ENCODE measurements at places on chromosomes 4 and X.

GRCh38 chr4:189206953-189207352, 733.7 kb upstream of the FRG1 start:
- DNase-seq: no peak

GRCh38 chrX:70196961-70197720, 19.9 kb downstream of the DGAT2L6 start:
- DNase-seq: peak; percentile 9

DNA sequence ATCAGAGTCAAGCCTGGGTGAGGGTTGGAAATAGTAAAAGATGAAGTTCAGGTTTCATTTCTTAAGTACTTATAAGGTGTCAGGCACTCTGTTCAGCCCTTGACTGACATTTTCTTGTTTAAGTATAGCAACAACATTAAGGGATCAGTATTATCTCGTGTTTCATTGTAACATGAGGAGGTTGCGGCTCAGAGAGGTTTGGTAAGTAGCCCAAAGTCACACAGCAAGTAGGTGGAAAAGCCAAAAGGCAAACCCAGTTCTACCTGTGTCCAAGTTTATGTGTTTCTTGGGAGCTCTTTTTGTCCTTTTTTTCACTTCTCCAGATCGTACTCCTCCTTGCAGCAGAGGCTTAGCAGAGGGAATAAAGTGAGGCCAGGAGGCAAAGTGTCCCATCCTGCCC, 337.5 kb upstream of the KLF3 start:
- no peak for DNase-seq

- DNase-seq: no peak
These were observed 17.8 kb downstream of the DKK2 start for GRCh38 chr4:107018344-107018735.

DNA sequence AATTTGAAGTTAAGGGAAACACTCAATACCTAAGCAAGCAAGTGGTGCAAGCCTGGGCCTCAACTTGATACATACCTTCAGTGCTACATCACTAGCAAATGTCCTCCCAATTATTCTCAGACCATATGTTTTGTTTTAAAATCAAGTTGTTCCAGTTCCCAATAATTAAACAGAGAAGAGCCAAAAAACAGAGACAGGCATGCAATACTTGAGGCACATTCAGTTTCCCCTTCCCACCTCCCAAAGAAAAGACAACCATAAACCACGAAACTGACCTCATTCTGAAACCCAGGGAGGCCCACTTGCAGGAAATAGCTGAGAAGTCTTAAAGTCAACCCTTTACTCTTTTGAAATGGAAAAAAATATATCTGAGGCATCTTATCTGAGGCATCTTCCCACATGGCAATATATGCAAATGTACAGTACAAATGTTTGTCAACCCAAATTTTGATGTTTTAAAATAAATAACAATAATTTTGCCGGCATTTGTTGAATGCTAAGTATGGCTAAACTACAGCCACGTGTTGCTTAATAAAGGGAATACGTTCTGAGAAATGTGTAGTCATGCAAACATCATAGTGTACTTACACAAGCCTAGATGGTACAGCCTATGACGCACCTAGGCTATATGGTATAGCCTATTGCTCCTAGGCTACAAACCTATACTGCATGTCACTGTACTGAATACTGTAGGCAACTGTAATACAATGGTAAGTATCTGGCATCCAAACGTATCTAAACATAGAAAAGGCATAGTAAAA, 147.5 kb downstream of the TSPAN5 start:
- DNase-seq: no peak

GRCh38 chrX:53481093-53481492, 46.9 kb upstream of the HSD17B10 start:
- DNase-seq: no peak

DNA sequence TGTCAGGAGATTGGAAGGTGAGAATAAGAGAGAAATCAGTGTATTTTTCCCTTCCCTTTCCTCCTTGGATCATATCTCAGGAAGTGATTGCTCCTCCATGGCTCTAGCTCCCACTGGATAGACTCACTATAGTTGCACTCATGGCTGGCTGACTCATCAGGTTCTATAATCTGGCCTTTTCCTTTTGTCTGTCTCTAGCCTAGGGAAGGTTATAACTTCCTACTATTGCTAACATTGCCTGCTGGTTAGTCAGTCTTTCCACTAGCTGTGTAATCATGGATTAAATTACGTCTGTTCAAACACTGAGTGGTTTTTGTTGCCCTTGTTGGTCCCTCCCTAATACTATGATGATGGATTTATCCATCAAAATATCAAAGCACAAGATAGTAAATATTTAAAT, 195.5 kb upstream of the VEGFC start:
- no peak for DNase-seq

DNA sequence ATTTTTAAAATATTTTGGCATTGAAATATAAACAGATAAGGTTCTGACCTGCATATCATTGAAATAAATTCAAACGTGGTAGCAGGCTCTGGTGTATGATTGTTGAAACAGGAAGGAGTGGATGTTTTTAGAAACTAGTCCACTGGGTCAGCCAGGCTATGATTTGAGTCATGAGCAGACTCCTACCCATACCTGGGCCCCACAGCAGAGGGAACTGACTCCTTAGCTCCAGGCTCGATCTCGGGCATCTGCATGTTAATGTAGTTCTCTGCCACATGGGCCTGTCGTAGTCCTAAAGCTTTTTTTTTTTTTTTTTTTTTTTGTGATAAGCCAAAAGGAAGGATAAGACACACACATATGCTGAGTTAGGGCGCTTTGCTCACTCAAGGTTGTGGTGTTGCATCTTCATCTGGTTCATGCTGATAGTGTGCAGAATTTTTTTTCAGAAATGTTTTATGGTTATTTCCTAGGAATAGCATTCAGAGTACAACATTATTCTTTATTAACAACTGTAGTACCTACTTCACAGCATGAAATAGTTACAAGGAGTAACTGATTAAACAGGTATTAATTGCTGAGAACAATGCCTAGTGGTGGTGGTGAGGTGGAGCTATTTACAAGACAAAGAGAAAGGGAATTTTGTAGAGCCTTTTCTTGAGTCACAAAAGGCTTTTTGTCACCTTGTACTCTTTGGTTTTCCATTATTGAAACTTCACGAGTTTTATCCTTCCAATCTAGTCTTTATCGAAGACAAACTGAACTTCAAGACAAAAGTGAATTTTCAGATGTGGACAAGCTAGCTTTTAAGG, 27.3 kb downstream of the OFD1 start:
- DNase-seq: no peak

- DNase-seq: no peak
These were observed 8.3 kb downstream of the BMP3 start for GRCh38 chr4:81038636-81039350.

GRCh38 chrX:774536-774935, 143.9 kb downstream of the SHOX start:
- DNase-seq: no peak

DNA sequence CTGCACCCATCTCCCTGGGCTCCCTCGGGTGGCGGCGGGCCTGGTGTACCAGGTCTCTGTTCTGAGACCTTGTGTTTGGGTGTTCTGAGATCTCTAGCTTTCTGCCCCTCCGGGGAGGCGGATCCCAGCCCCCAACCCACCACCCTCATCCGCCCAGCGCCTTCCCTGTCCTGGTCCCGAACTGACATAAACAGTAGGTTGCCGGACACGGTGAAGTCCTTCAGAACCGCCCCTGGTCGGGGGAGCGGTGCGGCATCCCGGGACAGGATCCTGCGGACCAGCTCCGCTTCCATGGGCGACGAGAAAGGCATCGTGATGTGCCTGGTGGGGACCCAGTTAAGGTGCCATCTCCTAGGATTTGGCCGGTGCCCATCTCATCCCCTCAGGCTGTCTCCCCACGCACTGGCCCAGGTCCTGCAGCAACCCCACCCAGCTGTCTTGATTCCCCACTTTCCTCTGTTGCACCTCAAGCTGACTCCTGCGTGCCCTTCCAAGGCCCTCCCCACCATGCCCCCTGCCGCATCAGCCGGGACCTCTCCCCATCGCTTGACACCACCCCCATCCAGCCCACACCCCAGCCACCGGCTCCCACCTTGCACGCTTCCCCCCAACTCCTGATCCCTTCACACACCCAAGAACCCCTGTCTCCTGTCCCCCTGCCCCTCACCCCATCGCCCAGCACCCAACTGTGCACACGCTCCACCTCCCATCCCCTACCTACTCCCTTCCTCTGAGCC, 900 bp downstream of the CTAG2 start:
- no peak for DNase-seq

DNA sequence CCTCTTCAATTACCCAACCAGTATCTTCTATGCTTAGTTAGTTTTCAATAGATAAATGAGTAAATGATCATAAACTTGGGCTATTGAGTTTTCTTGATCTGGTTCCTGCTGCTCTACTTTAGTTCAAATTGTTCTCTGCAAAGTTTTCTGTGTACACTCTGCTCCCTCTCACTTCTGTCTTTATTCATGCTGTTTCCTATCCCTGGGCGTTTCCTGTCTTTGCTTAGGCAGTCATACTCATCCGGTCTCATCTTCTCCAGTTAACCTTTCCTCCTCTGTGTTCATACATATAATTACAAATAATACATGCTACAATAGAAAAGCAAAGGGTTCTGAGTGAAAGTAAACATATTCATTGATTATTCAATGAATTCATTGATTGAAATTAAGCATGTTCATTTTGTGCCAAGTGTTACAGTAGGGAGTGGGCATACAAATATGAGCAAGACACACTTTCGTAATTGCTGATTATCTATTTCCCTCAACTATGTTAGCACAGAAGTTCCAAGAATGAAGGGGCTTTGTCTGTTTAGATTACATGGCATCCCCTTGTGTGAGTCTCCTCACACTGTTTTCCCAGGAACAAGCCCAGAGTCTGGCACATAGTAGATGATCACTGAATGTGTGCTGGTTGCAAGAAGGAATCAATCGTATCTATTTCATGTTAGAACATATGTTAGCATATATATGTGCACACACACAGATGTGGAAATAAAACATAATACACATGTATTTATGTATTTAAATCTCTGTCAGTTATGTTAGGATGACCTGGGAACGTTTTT, 1.1 kb downstream of the RAB39B start:
- no peak for DNase-seq

DNA sequence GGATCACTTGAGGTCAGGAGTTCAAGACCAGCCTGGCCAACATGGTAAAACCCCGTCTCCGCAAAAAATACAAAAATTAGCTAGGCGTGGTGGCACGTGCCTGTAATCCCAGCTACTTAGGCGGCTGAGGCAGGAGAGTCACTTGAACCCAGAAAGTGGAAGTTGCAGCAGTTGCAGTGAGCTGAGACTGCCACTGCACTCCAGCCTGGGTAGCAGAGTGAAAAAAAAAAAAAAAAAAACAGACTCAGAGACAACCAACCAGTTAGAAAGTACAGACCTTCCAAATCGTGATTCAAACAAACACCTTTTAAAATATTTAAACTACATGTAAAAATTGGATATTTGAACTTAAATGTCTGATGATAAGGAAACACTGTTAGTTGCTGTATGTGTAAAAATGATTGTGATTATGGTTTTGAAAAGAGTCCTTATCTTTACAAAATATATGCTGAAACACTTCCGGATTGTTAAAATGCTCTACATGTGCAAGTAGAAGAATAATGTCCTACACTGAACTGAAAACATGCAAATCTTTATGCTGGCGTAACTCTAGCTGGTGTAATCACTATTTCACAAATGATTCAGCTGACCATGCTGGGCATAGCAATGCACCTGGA, 37.8 kb downstream of the SH3KBP1 start:
- no peak for DNase-seq

- DNase-seq: no peak
These were observed 184.0 kb upstream of the GALNTL6 start for GRCh38 chr4:171629182-171629581.

DNA sequence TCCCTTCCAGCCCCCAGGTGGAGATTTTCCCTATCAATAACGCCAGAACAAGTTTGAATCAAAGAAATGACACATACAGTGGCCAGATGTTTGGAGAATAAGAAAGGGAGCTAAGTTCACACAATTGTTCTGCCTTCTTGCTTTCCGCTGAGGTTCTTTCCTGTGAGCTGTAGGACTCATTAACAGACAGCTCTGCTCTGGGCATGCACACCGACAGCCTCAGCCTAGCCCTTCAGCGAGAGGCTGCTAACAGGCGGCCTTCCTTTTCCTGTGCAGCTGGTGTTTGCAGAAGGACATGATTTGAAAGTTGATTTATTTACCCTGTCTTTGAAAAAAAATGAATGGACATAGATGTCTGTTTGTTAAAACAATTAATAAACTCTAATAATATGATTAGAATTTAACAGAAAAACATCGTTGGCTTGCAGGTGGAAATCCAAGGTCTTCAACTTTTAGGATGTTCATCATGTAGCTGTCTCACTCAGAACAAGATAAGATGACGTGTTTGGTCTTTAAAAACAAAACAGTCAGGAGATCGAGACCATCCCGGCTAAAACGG, 183.3 kb downstream of the KDR start:
- DNase-seq: no peak

DNA sequence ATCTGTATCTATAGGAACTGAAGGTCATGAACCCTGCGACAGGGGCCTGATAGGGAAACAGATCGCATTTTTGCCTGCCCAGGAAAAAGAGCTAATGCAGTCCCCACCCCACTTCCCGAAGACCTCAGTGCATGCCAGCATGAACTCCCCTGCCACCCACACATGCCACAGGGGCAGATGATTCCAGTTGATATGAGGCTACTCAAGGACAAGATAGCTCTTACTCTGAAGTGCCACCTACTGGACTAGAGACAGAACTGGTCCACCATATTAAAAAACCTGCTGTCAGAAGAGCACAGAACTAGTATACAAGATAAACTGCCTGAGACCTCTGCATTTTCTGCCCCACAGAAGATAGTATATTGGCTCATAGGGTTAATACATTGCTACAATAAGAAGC, 68.0 kb downstream of the YIPF7 start:
- no peak for DNase-seq

DNA sequence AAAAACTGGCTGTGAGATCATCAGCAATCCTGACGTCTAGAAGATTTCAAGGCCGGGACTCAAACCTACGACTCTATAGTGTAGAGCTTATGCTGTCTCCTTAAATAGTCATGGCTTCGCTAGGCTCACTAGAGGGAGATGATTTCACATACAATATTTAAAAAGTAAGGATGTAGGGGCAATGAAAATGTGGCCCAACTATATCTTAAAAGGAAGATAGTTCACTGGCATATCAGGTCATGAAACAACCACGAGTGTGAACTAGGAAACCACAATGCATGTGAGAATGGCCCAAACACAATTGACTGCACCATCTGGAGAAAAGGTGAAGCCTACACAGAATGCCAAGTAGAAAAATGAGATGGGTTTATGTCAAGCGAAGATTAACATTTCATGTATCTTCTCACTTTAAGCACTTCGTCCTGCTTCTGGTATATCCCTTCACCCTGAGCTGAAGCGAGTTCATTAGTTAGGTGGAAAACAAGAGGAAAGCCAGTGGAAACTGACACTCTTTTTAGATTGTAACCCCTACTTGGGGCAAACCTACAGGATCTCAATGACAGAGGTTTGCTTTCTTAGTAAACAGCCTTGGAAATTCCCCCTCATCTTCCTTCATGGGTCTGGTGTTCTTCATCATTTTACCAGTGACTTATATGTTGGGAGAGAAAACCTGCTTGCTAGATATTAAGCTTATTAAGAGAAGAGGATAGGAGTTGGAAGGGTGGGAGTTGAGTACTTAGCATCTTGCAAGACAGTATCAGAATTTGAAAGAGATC, 17.4 kb downstream of the FAM9C start:
- DNase-seq: no peak

- DNase-seq: no peak
These were observed 192.2 kb downstream of the COMMD8 start for GRCh38 chr4:47271291-47271690.

- no peak for DNase-seq
These were observed 911.2 kb downstream of the FSTL5 start for GRCh38 chr4:161252520-161253141.
